ENCODE measurements at places on chromosomes 1 and 21.

DNA sequence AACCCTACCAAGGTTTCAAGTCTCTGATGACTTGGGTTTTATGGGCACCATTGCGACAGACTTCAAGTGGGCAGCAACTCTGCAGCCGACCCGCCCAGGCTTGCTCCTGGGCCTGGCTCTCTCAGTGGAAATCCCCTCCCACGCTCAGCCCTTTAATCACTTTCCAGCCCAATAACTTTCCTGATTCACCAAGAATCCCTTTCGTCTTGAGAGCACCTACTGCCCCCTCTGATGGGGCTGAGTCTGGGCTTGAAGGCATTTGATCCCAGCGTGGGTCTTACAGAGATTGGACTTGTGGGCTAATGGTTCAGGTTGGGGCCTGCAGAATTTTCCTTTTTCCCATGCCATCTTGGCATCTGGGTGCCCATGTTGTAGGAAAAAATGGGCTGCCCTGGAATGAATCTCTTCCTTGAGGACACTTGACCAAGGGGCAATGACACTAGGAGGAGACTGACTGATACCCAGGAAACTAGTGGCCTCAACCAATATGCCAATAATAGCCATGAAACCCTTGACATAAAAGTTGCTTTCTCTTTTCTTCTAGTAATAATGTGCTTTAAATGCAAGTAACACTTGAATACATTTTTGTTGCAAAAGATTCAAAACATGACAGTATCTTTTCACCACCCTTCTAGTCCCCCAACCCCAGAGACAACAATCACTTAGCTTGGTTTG lies 7.8 kb upstream of the PHLDA3 start:
- DNase-seq: no peak

- DNase-seq: no peak
These were observed 612.9 kb upstream of the USP24 start for GRCh38 chr1:55828044-55828443.

DNA sequence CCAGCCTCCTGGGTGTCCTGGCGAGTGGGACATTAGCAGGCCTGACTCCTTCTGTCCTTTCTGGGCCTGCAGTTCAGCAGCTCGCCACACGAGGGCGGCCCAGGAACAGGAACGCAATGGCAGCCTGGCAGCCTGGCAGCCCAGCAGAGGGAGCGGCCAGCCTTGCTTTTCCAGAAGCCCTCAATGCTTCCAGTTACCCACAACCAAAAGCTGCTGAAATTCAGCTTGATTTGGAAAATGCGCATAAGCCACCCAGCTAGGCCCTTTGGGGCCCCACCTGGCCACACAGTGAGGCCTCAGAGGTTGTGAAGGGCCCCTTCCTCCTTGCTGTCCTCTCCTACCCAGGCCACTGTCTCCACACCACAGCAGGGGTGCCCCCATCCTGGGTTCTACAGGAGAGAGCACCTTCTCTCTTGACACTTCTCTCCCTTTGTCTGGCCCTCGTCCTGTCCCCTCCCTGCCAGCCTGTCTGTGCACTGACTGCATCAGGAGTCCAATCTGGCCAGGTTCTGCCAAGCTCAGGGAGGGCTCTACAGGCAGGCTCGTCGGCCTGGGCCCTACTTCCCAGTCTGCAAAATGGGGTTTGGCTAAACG lies 103.4 kb upstream of the VAMP3 start:
- DNase-seq: no peak

GRCh38 chr1:15295696-15296095 lies 48.7 kb downstream of the FHAD1 start:
- no peak for DNase-seq

DNA sequence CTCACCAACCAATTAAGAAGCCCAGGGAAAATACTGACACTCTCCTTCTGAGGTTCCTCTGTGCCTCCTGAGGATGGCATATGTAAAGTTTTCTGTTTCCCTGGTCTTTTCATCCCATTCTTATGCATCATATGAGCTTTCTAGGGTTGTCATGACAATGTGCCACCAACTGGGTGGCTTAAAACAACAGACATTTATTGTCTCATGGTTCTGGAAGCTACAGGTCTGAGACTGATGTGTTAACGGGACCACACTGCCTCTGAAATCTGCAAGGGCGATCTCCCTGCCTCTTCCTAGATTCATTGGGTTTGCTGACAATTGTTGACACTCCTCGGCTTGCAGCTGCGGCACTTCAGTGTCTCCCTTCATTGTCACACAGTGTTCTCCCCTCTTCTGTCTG lies 308.4 kb downstream of the RGS7 start:
- no peak for DNase-seq

DNA sequence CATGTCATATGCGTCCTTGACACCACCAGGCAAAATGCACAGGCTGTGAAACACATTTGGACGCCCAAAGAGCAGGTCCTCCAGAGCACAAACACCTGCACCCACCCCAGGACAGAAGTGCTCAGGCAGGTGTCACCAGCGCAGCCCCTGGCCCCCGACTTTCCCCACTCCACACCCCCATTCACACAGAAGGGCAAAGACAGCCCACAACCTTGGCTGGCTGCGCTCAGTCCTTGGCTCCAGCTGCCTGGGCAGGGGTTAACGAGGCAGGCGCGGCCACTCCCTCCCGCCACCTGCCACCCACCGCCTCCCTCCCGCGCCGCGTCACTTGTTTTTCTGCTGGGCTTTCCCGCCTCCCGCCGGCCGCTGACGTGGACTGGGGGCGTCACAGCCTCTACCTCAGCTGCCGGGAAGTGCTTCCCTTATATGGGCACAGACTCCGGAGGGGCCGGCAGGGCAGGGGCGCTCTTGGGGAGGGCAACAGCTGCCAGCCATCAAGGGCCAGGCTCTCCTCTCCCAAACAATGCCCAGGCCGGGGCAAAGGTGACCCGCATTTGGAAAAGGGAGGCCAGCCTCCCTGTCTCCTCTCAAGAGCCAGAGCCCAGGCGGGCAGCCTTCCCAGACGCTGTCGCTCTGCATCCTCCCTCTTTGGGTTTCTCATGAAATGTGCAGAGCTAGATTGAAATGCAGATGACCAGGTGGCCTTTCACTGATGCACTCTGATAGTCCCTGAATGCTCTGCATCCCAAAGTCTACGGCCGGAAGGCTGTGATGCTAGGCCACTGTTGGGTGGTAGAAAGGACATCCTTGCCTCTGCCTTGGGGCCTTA lies 14.8 kb upstream of the BTG2 start:
- DNase-seq: no peak

DNA sequence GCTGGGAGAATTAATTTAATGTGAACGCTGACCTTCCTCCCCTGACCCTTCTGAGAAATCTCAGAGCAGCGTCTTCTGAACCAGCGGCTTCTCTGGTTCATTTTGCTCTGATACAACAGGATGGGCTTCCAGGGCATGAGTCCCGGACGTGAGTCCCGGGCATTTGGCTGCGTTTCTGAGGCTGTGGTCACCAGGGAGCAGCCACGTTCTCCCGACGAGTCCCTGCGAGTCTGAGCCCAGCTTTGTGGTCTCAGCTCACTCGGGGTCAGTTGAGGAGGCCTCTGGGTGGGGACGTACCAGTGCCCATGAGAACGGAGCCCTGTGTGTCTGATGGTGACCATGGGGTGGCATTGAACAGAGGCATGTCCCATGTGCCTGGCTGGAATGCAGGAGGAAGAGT lies 17.7 kb upstream of the OBSCN start:
- no peak for DNase-seq

DNA sequence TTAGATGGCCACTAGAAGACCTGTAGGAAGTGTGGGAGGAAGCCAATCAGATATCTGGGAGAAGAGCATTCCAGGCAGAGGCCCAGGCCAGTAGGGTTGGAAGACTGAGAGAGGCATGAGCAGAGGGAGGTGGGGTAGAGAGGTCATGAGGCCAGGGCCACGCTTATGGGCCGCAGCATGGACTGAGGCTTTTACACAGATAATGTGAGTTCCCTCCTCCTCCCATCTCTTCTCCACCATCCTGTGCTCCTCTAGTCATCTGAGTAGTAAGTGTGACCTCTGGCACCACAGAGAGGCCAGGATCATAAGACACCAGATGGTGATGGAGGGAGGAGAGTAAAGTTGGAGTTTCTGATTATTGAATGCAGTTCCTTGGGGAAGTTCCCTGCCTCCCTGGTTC lies 17.1 kb downstream of the TTC22 start:
- DNase-seq: no peak

DNA sequence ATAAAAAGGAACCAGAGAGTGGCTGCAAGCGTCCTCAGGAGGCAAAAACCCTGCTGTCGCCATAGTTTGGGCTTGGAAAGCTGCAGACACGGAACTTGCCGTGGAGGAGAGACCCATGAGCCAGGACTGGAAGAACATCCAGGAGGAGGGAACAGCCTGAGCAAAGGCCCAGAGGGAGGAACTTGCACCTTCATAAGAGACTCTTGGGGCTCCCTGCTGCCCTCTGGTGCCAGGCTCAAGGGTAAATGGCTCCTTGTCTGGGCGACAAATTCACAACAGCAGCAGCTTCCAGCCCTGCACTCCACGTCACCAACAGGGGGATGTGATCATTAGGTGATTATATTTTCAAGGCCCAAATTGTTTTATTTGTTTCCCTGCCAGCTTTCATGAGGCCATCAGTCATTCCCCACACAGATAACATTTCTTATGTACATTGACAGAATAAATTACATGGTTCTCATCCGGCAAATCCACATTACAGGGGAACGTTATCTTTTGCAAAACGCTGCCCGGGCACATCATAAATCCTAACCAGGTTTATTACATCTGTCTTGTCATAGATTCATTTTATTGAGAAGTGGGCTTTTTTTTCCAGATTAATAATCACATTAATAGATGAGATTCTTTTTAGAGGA lies 143.0 kb upstream of the GRIK3 start:
- DNase-seq: no peak

DNA sequence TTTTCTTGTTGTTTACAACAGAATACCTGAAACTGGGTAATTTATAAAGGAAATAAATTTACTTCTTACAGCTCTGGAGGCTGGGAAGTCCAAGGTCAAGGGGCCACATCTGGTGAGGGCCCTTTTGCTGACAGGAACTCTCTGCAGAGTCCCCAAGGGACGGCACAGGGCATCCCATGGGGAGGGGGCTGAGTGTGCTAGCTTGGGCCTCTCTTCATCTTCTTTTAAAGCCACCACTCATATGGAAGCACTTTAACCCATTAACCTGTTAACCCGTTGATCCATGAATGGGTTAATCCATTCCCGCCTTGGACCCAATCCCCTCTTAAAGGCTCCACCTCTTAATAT lies 76.3 kb downstream of the OBSCN start:
- no peak for DNase-seq

DNA sequence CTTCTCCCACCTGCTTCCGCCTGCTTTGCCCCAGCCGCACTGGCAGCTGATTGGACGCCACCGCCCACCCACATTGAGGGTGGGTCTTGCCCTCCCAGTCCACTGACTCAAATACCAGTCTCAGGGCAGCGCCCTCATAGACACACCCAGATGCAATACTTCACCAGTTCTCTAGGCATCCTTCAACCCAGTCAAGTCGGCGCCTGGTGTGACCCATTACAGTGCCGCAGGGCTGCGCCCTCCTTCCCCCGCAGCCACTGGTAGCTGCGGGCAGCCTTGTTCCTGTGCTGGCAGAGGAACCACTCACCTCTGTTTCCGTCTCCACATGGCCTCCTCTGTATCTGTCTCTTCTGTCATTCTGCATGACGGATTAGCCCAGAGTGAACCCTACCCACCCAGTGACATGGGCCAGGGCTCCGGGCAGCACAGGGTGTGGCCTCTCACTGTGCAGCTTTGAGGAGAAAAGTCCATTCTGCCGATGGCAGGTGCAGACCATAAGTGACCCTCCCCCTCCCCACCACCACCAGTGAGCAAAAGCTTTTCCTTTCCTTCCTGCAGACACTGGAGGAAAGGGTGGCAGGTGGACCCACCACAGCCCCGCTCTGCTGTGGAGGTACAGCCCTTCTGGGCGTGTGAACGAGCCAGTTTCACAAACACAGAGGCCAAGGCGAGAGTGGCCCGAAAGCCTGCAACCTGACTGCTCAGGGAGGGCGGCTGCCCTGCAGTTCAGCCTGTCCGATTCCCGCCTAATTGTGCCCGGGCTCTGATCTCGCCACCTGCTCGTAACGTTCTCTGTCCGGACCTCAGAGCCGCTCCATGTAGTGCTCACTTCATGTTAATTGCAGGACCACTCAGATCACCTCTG lies 57.1 kb downstream of the FAAP20 start:
- DNase-seq: no peak

GRCh38 chr1:30579580-30579979 lies 143.8 kb downstream of the MATN1 start:
- DNase-seq: no peak

DNA sequence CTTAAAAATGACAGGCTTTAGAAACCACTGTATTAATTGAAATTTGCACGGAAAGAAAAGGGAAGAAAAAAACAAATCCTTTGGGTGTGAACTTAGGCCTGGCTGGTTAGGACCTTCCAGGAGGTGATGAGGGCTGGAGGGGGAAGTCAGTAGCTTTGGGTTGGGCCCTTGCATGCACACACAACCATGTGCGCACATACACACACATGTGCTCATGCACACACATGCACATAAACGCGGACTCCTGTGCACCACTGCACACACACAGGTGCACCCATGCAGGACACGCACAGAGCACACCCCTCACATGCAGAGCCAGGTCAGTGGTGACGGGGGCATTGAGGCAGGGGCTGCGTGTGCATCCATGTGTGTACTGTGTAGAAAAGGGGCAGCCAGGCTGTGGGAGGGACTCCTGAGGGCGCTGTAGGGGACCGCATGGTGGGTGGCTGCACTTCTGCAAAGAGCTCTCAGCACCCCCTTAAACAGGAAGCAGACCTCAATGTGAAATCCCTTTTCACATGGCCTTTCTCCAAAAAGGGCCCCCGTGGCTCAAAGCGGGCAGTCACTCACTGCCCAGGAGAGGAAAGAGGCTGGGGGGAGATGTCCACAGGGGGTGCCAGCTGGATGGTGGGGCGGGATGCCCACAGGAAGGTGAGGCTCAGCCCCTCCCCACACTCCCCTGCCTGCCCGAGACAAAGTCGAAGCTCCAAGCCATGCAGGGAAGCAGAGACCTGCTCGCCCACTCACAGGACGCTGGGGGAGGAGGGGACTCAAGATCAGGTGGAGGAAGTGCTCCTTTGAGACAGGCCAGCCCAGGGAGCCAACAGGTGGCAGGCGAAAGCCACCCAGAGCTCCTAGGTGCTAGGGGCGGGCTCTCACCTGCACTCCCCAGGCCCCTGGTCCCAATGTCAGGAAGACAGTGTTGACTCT lies 95.2 kb downstream of the ITPKB start:
- no peak for DNase-seq

Data from AG04449 (cell line).